ENCODE measurements at places on chromosomes 12 and 14.
A peak's percentile ranks its signal among the peaks of the same experiment; 100 is the strongest.

- no peak for DNase-seq
Observed at GRCh38 chr14:69135133-69135532, 17.8 kb downstream of the DCAF5 start.

GRCh38 chr14:51333901-51334521, 94.0 kb downstream of the TMX1 start:
- DNase-seq: no peak

- no peak for DNase-seq
Observed at GRCh38 chr12:81779216-81779615, 20.1 kb upstream of the PPFIA2 start.

- DNase-seq: peak; percentile 61
Observed at GRCh38 chr14:24279301-24280186, 8.1 kb upstream of the RABGGTA start.

- DNase-seq: peak; percentile 59
Observed at GRCh38 chr14:75088566-75089373, 19.3 kb downstream of the ZC2HC1C start.

DNA sequence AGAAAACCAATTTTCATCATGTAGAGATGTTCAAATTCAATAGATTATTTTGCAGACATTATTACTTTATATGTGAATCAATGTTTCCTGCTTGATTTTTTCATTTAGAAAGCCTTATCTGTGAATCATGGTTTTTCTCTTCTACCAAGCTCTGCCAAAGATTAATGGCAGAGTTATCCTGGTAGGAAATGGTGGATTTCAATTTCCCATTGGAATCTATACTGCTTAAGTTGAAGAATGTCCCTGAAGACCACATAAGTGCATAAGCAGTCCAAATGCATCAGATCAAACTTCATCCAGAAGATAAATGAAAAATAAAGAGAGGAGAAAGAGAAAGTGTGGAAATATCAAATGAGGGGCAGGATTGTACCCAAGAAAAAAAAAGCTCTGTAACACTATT, 5.0 kb downstream of the LUM start:
- no peak for DNase-seq

GRCh38 chr12:31494455-31494854, 96.5 kb downstream of the DENND5B start:
- DNase-seq: no peak

- DNase-seq: no peak
Observed at GRCh38 chr12:2833327-2833726, 1.5 kb downstream of the NRIP2 start.

DNA sequence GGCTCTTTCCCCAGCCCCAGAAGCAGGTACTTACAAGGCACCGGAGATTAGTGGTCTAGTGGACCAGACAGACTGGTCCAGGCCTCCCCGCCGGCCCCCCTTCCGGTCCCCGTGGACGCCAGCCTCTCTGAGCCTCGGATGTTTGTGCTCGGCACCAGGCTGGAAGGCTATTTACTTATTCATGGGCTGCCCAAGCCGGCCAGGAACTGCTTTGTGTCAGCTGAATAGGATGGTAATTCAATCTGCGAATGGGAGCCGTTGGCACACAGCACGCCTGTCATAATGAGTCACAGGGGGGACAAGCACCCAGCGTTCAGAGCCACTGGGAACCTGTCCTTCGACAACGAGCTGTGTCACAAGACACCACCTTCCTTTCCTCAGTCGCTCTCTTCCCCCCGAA, 82.3 kb downstream of the RIMBP2 start:
- no peak for DNase-seq

- no peak for DNase-seq
Observed at GRCh38 chr14:72939630-72940029, 13.4 kb downstream of the DCAF4 start.

GRCh38 chr14:81605660-81606059, 72.0 kb upstream of the SEL1L start:
- no peak for DNase-seq

DNA sequence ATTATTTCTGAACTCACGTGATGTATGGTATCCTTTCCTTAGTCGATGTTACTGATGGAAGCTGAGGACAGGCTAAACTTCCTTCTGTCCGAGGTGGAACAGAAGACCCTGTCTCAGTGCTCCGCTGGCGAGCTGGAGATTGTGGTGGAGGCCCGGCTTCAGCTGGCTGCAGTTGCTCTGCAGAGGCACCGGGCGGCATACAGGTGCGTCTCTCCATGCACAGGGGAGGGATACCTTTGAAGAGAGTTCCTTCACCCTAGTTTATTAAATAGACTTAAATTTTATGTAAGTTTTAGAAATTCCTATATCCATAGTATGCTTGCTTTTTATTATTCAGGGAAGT, 186.7 kb upstream of the NEDD1 start:
- peak; percentile 8 for DNase-seq

DNA sequence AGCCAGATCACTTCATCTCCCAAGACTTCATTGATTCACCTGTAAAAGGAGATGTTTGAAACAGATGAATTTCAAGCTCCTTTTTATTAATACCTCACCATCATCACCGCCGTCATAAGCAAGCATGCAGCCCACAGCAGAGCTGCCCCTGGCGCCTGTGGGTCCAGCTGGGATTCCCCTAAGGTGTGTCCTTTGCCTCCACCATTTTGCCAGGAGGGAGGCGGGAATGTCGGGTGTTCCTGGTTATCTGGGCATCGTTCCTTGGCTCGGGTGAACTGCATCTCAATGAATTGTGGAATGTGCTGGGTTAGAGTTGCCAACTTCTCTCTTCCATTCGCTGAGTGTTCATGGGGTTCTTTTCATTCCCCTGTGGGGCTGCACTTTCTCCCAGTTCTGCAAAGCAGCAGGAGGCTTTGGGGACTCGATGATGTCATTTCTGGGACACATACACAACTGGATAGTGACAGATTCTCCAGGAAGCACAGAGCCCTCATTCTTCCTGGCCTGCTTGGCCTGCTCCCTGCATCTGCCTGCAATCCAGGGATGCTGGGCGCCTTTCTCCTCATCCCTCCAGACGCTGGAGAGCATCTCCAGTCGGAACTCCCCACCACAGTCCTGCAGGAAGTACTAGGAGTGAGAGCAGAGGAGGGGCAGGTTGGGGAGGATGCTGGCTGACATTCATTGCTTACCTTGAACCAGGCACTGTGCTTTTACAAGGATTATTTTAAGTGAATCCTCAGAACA, 10.1 kb downstream of the CCND2 start:
- DNase-seq: no peak

- no peak for DNase-seq
Observed at GRCh38 chr12:42468921-42469320, 120.6 kb downstream of the PRICKLE1 start.

DNA sequence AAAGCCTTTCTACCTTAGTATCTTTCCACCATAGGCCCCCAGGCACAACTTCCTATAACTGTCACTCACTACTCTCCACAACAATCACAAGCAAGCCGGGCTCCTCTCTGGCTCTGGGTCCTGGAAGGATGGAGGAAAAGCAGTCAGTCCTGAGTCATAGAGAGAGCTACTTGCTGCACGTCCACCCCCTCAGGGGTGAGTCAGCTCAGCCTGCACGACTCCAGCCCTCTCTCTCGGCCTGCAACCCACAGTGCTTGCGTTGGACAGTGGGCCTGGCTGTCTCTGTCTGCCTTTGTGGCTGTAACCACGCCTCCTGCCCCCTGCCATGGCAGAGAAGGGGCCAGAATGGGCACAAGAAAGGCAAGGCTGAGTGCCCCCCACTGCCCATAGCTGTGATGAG, 154.1 kb upstream of the FKBP4 start:
- DNase-seq: no peak

DNA sequence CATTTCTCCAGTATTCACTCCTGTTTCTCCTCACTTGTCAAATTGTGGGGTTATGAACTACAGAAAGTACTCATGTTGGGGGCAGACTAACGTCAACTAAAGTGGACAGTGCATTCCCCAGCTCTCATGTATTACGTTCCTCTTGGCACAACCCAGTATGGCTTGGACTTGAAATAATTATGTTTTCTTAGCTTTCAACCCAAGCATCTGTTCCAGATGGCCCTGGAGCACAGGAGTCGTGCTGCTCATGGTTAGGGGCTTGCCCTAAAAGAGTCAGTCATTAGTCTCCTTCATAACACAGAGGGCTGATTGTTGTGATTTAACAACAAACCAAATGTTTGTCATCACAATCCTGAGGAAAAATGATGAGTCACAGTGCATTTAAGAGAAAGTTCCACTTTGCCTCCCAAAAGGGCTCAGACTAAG, 154.4 kb downstream of the RPAP3 start:
- no peak for DNase-seq

GRCh38 chr12:6693832-6694355, 4.7 kb upstream of the ZNF384 start:
- DNase-seq: no peak

DNA sequence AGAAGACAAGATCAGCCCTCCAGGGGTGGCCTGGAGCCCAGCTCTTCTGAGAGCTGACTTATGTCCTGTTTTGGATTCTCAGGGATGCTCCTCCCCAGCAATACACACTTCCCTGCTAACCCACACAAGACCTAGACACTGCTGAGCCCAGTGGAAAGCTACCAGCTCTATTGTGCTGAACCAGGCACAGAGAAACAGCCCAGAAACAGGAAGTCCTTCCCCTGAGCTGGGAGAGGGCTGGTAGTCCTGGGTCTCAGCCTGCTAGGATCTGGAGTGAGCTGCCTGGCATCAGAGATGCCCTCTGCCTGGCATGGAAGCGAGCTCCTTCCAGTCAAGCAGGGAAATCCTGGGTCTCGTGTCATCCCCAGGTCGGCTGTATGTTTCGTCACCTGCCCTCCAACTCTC, 1.2 kb upstream of the LAG3 start:
- DNase-seq: no peak

- peak; percentile 11 for DNase-seq
Observed at GRCh38 chr12:93415723-93416464, 25.9 kb downstream of the UBE2N start.

DNA sequence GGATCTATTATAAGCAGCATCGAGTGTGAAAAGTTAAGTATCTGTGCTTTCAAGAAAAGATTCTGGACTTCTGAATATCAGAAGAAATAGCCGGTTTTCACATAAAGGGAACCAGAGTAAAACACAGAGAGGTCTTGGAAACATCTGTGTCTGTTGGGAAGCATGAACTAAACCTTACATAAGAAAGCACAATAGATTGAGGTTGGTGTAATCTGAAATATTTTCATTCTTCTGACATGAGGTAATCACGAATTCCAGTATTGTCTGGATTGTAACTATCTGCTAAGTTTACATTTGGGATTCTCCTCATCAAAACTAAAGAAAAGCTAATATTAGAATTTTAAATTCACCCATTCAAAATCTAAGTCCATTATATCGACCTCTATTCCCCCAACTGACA, 161.3 kb downstream of the CPNE8 start:
- no peak for DNase-seq

DNA sequence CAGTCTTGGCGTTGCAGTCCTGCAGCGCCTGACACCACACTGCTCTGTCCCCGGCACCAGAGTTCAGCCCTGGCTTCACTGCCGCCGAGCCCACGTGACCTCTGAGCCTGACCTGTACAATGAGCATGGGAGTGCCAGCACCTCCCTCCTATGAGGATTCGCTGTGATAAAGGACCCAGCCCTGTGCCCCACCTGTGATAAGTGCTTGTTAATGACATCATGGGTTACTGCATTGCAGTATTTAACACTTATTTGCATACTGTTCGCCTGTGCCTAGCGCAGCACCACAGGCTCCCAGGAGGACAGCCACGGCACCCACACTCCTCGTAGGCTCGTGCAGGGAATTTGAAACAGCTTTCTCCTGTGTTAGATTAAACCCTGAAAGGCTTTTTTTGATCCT, 118.2 kb upstream of the GSC start:
- DNase-seq: no peak

DNA sequence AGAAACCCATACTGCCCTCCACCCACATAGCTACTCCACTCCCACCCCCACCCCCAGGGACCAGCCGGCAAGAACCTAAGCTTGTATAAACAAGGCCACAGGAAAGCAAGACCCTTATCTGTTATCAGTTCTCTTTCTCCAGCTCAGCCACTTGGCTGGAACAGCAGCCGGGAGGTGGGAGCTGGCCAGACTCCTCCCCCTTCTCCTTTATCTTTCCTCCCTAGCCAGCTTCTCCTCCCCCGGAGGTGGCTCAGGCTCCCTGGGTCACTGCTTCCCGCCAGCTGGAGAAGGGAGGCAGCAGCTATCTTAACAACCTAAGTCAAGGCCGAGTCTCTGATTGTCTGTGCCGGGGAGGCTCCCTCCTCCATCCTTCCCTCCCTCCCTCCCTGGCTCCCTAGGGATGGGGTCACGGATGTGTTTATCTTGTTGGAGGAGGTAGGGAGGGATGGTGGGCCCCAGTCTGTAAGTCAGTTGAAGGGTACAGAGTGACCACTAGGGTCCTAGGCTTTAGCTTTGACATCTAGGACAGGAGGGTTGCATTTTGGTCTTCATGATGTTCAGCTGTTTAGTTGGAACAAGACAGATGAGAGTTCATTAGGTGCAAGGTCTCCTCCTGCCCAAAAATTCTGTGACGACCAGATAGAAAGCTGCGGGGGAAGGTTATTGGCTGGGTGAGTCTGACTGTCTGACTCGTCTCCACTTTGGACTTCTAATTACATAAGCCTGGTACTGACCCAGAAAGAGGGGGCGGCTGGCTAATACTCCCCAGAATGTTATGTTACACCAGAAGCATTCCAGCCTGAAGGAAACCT, 29.7 kb downstream of the ZFP36L1 start:
- DNase-seq: no peak

DNA sequence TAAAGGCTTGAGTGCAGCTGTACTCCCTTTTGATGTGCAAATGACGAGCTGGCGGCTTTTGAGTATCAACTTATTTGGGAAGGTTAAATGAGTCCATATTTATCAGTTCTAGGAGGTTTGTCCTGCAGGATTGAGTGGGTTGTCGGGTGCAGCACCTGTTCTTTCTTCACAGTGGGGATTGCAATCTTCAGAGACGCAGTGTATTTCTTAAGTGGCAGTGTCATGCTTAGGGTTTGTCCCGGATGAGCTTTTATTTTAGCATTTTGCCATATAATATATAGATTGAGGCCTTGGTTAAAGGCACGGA, 1.2 kb downstream of the FUT8 start:
- DNase-seq: no peak

DNA sequence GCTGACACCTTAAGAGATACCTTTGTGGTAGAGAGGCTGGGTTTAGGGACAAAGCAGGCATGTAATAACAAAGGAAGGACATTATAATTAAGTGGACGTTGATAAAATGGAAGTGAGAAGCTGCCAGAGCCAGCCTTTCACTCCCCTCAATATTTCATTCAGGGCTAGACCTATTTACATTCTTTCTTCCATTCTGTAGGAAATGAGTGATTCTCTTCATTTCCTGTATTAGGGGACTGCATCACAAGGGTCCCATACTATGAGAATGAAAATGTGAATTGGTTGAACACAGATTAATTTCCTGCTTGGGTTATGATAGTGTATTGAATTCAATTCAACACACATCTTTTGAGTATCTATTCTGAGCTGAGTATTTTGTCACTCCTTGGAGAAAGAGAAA, 143.0 kb downstream of the OTOGL start:
- no peak for DNase-seq

GRCh38 chr14:100615736-100616695, 28.8 kb upstream of the BEGAIN start:
- DNase-seq: no peak

DNA sequence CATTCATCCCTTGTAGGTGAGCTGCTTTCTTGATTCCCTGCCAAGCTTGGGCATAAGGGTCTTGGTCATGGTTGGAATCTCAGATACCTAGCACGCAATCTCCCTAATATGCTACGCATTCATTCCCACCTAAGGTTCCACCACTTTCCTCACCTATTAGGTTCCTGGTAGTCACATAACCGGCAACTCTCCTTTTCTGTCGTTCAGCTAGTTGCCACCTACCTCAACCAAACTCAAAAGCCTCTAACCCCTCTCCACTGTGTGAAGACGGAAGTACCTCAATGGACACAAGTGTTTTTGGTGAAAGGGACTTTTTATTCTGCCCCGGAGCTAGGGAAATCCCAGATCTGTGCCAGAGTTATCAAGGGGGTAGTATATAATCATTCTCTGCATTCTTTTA, 1.3 kb upstream of the TBC1D15 start:
- no peak for DNase-seq

Data from CD4-positive, alpha-beta T cell treated with Interleukin-15 for 4 hours (primary cell).